Aortic smooth muscle cell (primary cell): ENCODE measurements at places on chromosomes 13 and 19. TPM values are rescaled to one million over a fixed set of nuclear protein-coding genes. Genes with fewer than 3 reads are reported as not detected.

The ZNF471 gene
- 3.8 and 4.4 TPM in 2 replicates for total RNA-seq

The PCDH17 gene
- 0.40 and 0.44 TPM in 2 replicates for total RNA-seq

The KLK3 gene
- total RNA-seq: not detected in 2 replicates

The APOC4 gene
- not detected in 2 replicates for total RNA-seq

The TMEM147 gene
- total RNA-seq: 73.3 and 90.4 TPM in 2 replicates

The IZUMO2 gene
- total RNA-seq: not detected in 2 replicates

The ZNF146 gene
- total RNA-seq: 83.0 and 86.5 TPM in 2 replicates

The BEST2 gene
- not detected in 2 replicates for total RNA-seq

The NEK5 gene
- total RNA-seq: 0.13 and 0.25 TPM in 2 replicates

The SRRM5 gene
- total RNA-seq: 0.06 TPM in 1 of 2 replicates, not detected in the other

The TUBA3C gene
- not detected in 2 replicates for total RNA-seq

The ACP7 gene
- 0.12 TPM in 1 of 2 replicates, not detected in the other for total RNA-seq

The CD37 gene
- total RNA-seq: not detected in 2 replicates

The ICAM1 gene
- total RNA-seq: 1.3 and 4.9 TPM in 2 replicates

The OSCAR gene
- total RNA-seq: 0.06 and 0.13 TPM in 2 replicates

The TTC9B gene
- total RNA-seq: not detected in 2 replicates

The TEX26 gene
- 0.25 TPM in 1 of 2 replicates, not detected in the other for total RNA-seq
